Stimulated activated CD4-positive, alpha-beta T cell treated with anti-CD3 and anti-CD28 coated beads, Interleukin-1b, Interleukin-23, amount 100 ng/mL, for 24 hours (primary cell): ENCODE measurements at places on chromosomes 7 and 10.

- DNase-seq, result no peak
Measured at GRCh38 chr10:71912431-71912830, 51.8 kb upstream of the CHST3 start.

GRCh38 chr10:60809157-60809556 is 30.9 kb downstream of the CDK1 start:
- no peak for DNase-seq

- no peak for DNase-seq
Measured at GRCh38 chr7:43364391-43364790, 218.5 kb upstream of the STK17A start.

DNA sequence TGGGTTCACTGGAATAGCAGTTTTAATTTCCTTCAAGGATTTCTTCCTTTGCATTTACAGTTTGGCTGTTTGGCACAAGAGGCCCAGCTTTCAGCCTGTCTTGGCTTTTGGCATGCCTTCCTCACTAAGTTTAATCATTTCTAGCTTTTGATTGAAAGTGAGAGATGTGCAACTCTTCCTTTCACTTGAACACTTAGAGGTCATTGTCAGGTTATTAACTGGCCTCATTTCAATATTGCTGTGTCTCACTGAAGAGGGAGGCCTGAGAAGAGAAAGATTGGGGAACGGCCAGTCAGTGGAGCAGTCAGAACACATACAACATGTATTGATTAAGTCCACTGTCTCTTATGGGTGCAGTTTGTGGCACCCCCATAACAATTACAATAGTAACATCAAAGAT is 33.9 kb downstream of the PTTG1IP2 start:
- no peak for DNase-seq

GRCh38 chr7:17315974-17316373 is 17.5 kb downstream of the AHR start:
- DNase-seq, result no peak

- DNase-seq, result no peak
Measured at GRCh38 chr10:70784471-70784870, 706 bp downstream of the TBATA start.

GRCh38 chr7:44162785-44163395 is 21.8 kb upstream of the MYL7 start:
- no peak for DNase-seq

DNA sequence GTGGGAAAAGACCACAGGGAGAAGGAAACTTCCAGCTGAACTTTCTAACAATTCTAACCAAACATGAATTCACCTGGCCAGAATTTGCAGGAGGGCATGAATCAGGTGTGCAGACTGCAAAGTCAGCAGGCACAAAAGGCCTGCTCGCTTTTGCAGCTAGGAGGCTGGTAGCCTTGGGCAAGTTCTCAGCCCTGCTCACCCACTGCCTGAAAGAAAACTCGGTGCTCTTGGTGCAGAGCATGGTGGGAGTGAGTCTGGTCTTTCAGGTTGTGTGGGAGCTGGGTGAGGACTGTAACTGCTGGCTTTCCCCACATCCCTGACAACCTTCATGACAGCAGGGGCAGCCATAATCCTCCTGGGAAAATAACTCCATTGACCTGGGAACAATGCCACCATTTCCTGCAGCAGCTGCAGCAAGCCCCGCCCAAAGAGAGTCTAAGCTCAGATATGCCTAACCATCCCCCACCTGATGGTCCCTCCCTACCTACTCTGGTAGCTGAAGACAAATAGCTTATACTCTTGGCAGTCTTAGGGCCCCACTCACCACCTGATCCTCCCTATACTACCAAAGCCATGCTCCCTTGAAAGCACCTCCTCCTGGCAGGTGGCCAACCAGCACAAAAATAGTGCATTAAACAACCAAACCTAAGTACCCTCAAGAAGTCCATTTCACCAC is 31.6 kb downstream of the ZNF117 start:
- DNase-seq, result no peak

DNA sequence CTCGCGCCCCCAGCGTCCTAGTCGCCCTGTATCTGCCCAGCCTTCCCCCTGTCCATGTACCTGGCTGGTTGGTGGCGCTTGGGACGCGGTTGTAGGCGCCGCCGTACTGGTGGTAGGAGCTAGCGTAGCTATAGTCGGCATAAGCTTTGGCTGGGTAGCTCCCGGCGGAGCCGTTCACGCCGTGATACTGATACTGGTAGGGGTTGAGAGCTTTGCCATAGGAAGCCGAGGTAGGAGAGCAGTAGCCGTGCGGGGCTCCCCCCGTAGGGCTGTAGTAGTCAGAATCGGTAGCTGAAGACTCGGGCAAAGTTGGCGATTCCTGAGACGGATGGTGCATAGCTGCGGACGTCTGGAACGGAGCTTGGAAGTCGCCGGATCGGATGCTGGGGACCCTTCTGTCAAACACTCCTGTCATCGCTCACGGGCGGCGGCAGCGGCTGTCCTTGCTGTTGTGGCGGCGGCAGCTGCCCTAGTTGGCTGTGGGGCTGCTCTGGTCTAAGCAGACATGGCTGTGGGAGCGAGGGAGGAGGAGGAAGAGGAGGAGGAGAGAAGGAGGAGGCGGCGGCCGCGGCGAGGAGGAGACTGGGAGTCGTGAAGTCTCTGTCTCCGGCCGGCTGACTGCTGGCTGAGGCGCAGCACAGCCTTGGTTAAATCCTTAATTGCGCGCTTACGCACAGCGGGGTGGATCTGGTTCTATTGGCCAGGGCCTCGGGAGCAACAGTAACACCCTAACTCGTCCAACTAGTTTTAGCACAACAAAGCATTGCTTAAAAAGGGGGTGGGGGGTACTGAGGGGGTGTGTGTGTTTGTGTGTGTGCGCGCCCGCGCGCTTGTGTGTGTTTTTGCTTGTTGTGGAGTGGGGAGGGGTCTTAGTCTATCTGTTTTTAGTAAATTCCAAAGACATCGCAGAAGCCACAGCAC is at the start of gene DLX5:
TSS of gene DLX5 (minus strand) at position 623 of the 921 bp plus-strand sequence. CDS start at position 415, 208 bp downstream.
- no peak for DNase-seq

DNA sequence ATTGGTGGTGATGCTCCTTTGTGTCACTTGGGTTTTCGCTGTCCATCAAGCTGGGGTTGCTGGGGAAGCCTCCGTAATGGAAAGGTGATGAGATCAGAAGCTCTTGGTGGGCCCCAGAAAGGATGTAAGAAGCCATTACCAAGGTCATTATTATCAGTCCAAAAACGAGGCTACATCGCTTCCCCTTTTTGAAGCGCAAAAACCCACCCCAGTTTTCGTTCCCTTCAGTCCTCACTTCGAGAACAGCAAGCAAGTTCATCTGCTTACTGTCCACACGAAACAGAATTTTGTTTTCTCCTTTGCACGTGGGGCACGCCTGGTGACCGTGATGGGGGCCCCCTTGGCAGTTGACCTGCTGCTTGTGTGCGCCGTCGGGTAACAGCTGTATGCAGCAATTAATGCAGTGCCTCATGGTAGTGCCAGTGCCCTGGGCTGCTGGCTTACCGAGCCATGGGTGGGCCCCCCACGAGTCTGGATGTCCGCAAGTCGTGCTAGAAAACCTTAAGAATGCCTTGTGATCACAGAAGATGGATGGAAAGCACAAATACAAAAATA is 47.5 kb downstream of the CHST15 start:
- no peak for DNase-seq

- DNase-seq, result no peak
Measured at GRCh38 chr10:63722537-63722936, 201.3 kb downstream of the REEP3 start.

GRCh38 chr7:91266689-91267090 is 2.5 kb downstream of the FZD1 start:
- DNase-seq, result no peak

DNA sequence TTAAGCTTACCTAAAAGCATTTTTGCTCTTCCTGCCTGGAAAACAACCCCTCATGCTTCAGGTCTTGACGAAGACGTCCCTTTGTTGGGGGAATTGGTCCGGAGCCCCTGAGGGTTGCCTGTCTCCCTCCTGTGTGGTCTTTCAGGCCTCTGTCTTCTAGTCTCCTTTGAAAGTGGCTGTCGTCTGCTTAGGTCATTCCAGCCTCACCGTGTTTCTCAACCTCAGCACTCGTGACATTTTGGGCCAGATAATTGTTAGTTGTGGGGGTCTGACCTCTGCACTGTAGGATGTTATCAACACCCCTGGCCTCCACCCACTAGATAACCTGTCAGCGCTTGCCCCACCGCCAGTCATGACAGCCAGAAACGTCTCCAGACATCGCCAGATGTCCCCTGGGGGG is 219.1 kb downstream of the TCF7L2 start:
- no peak for DNase-seq
